ENCODE measurements at places on chromosomes 12 and 14.

GRCh38 chr12:104694711-104695110, 238.0 kb downstream of the CHST11 start:
- no peak for DNase-seq

GRCh38 chr12:122988036-122988435, 7.6 kb downstream of the ARL6IP4 start:
- DNase-seq = no peak

GRCh38 chr12:113408756-113409298, 5.1 kb upstream of the SDS start:
- DNase-seq = no peak

DNA sequence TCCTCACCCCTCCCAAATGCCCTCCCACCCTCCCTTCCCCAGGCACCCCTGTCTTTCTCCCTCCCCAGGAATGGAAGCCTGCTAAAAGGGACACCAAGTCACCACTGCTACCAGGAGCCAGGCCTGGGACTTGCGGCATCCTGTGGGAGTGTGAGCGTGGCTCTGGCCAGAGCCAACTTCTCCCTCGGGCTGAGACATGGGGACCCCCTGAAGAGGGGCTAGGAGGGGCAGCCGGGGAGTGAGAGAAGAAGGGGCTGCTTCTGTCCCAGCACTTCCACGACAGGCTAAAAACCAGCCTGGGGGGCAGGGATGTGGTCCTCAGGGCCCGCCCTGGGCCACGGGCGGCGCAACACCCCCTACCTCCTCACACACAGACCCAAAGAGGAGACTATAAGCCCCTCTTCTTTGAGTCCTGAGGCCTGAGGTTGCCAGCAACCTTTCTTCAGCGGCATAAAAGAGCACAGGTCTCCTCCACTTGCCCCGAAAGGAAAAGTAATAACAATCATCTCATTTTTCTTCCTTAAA, 278.9 kb downstream of the DPF3 start:
- DNase-seq = no peak

DNA sequence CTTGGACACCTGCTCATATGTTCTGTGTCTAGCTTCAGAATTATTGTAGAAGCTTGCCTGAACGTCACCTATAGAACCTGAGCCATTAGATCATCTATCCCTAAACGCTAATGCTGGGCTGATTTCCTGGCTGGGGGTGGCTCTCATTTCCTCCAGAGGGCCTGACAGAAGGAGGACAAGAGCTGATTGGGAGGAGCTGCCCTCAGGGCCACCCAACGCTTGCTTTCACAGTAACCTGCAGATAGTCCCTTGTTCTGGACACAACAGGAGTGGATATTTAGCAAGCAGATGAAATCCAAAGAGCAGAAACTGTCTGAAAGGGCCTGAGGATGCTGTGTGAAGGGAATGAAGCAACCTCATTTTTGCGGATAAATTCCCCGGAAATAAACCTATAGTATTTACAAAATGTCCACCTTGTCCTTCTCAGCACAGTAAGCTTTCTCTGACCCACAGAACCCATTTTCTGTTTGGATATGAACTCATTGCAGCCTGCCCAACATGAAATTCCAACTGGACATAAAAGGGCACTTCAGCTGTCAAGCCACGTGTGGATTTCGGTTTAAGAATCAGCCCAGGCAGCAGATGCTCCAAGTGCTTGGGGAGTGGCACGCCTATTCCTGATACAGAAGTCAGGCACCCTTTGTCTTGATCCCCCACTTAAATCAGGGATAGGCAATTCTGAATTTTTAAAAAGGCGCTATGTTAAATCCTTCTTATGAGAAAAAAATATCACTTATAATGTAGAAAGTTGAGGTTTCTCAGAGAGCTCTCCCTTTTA, 32.8 kb upstream of the TUBA1C start:
- DNase-seq = no peak

GRCh38 chr12:131829791-131830334, 1.7 kb downstream of the MMP17 start:
- DNase-seq = no peak

DNA sequence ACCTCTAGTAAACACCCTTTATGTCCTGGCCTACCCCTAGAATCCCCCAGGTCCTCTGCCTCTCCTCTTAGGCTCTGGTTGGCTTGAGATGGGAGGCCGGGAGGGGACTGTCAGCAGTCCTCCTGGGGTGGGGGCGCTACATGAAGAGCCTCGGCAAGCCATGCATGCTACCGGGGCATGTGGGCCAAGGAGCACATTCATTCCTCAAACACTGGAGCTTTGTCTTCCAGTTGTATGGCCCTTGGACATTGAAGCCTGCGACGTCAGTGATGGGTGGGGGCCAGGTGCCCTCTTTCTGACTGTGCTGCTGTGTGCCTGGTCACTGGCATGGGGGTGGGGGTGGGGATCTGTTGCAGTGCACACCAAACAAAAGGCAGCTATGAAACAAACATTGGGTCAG, 15.8 kb upstream of the CELA1 start:
- no peak for DNase-seq

GRCh38 chr12:65830305-65830704, 6.0 kb downstream of the HMGA2 start:
- no peak for DNase-seq

GRCh38 chr12:94228488-94228907, 80.1 kb downstream of the PLXNC1 start:
- DNase-seq = no peak

DNA sequence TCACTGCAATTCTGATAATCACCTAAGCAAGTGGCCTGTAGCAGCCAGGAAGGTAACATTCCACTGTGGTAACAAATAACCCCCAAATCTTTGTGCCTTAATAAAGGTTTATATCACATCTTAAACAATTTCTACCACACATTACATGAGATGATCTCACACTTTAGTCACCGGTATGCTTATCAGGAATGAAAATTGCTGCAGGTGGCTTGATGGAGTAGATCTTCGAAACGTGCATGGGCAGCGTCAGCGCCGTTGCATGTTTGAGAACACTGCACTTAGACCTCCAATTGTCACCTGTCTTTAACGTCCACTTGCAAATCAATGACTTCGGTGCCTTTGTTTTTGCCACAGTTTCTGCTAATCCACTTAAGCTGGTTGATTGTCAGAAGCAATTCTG, 477.4 kb downstream of the VRK1 start:
- no peak for DNase-seq

DNA sequence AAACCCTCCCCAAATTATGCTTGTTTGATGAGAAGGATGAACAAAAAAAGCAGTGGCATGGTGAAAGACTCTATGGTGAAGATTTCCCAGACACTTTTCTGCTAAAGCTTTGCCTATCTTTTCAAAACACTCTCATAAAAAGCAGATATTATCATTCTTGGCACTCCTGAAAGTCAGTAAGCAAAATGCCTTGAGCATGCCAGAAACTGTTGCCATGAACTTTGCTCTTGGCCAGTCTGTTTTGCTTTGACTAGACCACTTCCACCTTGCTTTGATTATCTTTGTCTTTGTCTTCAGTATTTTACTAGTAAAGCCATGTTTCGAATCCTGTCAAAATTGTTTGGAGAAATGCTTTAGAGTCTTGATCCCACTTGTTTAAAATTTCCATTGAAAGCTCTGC, 110.4 kb downstream of the CNTN1 start:
- no peak for DNase-seq

- DNase-seq = no peak
Measured at GRCh38 chr12:98744680-98745079, 99.6 kb downstream of the APAF1 start.

GRCh38 chr12:19855851-19856250, 416.6 kb downstream of the AEBP2 start:
- DNase-seq = no peak

GRCh38 chr12:108570743-108571608, 8.6 kb downstream of the ISCU start:
- peak; percentile 28 for DNase-seq

GRCh38 chr12:57162553-57163125, 15.2 kb upstream of the LRP1-AS start:
- no peak for DNase-seq
